ENCODE measurements at places on chromosomes 11 and 22. TPM values are rescaled to one million over a fixed set of nuclear protein-coding genes. Genes with fewer than 3 reads are reported as not detected.

Gene MUC5AC
- polyA plus RNA-seq, result 0.03 TPM

DNA sequence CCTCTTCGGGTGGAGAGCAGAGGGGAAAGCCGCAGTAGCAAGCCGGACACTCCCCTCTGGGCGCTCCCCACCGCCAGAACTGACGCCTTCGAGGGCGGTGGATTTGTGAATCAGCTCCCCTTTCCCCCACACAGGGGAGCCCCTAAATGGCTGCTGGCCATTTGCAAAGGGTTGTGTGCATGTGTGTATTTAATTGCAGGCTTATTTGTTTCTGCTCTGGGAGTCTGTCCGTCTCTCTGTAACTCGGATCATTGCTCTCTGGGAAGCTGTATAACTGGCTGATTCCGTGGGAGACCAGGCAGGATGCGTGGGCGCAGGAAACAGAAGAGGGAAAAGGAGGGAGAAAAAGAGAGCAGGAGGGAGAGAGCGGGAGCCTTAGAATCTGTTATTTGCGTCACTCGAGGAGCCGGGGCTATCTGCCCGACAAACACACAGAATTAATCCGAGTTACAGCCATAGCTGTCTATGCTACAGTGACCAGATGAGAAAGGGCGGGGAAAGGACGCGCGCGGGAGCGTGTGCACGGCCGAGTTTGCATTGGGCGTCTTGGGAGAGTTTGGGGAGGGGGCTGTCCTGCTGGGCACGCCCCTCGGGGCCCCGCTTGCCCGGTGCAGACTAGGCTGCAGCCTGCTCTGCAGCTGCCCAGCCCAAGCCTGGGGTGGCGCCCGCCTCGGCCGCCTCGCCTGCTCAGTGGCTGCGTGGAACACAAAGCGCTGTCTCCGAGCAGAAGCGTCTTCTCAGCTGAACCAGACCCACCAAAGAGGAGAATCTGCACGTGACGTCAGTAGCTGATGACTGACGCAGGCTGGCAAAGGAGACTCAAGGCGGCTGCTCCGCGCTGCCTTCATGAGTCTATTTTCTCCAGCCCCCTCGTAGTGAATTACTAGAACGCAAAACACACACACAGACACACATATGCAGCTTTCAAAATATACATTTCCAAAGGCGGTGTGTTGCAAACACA, 105.3 kb upstream of the HSD17B12 start:
- DNase-seq, result no peak

DNA sequence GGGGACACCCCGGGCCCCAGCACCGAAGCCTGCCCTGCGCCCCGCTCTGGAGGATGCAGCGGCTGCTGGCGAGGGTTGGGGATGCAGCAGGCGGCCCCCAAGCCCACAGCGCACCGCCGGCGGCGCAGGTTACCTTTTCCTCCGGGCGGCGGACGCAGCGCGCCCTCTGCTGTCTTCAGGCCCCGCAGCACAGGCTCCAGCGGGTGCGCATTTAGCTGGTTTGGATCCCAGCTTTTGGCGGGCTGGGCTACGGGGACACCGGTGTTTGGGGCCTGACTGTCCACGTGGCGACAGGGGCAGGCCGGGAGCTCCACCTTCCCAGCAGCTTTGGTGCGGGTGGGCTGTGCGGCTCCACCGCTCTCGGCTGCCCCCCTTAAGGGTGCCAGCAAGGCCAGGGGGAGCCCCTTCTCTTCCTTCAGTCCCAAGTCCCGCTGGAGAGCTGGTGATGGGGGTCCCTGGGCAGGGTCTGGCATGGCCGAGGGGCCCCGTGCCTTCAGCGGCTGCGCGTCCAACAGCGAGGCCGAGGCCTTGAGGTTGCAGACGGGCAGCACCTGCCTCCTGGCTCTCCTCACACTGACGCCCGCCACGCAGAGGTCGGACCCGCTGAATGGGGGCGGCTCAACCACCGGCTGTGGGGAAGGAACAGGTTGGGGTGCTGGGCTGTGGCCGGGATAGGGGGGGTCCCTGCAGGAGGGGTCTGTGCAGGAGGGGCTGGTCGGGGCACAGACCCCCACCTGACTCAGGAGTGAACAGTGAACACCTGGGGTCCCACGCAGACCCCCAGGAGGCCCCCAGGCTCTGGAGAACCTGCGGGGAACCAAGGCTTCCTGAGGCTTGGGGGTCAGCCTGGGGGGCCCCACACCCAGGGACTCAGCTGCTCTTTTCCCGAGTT, 18.0 kb upstream of the IL17REL start:
- DNase-seq, result peak; percentile 44

Gene KRTAP5-7
- polyA plus RNA-seq, result not detected

Gene LGR4
- 151 TPM for polyA plus RNA-seq

DNA sequence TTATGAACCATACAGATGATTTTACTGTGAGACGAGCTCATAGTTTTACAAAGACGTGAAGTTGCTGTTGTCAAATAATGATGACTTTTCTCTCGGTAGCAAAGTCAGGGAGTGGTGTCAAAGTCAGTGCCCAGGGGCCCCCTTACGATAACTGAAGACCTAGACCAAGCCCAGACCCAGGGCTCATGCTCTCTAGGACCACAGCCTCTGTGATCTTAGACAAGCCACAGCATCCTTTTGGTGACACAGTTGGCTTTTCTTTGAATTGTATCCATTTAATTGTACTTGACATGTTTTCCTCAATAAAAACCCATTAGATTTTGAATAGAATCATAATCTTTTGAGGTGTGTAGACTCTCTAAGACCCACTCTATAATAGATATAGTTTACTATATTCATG, 17.9 kb upstream of the POGLUT3 start:
- no peak for DNase-seq

All from renal cortex interstitium (tissue), 15 donors.